Esophagus mucosa (tissue), 1 donor: ENCODE measurements at places on chromosomes 5 and 9. TPM values are rescaled to one million over a fixed set of nuclear protein-coding genes. Genes with fewer than 3 reads are reported as not detected.

The NIPAL4 gene
- total RNA-seq: 31.2 TPM

The HMGXB3 gene
- 13.4 TPM for total RNA-seq

The NOTCH1 gene
- total RNA-seq: 30.6 TPM

The C7 gene
- 8.4 TPM for total RNA-seq

The FOXD4L5 gene
- total RNA-seq: not detected

The FBXL7 gene
- 2.0 TPM for total RNA-seq

The SLC27A6 gene
- total RNA-seq: 1.8 TPM

The ZNF879 gene
- 1.2 TPM for total RNA-seq
